ENCODE measurements at places on chromosomes 6 and 20.

DNA sequence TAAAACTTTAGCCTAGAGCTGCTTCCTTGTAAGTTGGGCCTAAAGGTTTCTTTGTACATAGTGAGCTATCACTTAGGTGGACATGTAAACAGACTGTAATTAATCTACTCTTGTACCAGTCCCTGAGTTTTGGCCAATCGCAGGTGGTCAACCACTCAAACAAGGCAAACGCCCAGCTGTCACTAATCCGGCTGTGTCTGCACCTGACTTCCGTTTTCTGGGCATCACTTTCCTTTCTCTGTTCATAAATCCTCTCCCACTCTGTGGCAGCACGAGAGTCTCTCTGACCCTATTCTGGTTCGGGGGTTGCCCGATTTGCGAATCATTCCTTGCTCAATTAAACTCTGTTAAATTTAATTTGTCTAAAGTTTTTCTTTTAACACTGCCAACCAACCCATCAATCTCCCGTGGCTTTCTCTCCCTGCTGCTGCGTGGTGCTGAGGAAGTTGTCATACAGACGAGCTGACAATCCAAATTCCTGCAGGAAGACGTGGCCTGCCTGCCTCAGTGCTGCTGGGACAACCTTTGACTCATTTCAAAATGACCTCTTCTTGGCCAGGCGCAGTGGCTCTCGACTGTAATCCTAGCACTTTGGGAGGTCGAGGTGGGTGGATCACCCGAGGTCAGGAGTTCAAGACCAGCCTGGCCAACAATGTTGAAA lies 206.3 kb downstream of the QKI start:
- DNase-seq, result no peak

- no peak for DNase-seq
Measured at GRCh38 chr20:18404172-18404571, 62.7 kb downstream of the DZANK1 start.

- DNase-seq, result peak; percentile 95
Measured at GRCh38 chr6:15501826-15502445, 160.9 kb downstream of the DTNBP1 start.

GRCh38 chr20:60057866-60058807 lies 99.9 kb downstream of the CDH26 start:
- DNase-seq, result peak; percentile 15

DNA sequence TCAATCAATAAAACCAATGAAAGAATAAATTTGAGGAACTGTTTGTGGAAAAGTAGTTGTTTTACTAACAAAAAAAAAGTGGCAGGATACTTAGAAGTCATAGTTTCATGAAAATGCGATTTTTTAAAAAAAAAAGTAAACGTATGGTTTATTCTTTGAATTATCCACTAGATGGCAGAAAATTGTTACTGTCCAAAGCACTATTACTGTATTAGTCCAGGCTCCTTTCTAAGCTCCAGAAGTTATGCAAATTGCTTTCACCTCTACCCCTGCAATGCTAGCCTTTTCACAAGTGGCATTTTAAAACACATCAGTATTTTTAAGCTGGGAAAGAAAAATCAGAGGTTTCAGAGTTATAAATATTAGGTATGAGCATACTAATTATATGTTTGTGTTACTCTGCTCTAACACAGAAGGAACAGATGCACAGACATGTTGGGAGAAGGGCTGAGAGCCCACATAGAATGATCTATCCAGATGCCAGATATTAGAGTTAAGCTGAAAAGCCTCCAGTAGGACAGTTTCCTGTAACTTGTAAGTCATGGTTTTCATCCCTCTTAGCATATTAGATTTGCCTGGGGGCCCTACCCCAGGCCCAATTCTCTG lies 63.9 kb downstream of the FHL5 start:
- DNase-seq, result peak; percentile 67

GRCh38 chr20:59630526-59630925 lies 26.2 kb downstream of the PHACTR3 start:
- no peak for DNase-seq

DNA sequence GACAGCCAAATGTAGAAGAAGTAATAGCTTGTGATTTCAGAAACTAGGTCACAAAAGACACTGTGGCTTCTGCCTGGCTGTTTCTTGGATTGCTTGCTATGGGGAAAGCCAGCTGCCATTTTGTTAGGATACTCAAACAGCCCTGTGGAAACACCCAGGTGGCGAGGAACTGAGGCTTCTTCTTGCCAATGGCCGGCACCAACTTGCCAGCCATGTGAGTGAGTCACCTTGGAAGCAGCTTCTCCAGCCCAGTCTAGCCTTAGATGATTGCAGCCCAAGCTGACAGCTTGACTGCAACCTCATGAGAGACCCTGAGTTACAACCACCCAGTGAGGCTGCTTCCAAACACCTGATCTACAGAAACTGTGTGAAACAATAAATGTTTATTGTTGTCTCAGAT lies 11.9 kb upstream of the KIAA1755 start:
- peak; percentile 53 for DNase-seq

GRCh38 chr6:127749095-127749494 lies 151.8 kb downstream of the THEMIS start:
- no peak for DNase-seq

- peak; percentile 27 for DNase-seq
Measured at GRCh38 chr6:1390946-1391799, 1.8 kb downstream of the FOXF2 start.

DNA sequence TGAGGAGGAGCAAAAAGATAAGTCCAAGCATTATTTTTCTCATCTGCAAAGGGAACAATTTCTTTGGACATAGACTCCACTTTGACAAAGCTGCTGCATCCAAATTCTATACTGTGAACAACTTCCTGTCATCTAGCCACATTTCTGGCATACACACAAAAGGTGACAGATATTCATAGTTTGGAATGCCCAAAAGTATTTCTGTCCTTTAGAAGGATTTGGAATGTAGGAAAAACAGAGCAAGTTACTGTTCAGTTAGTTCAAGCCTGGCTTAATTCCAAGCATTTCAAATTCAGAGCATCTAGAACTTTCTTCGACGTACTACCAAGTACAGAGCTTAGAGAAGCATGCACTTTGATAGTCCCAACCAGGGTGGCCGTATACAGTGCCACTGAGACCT lies 134.0 kb downstream of the PDE7B start:
- no peak for DNase-seq

DNA sequence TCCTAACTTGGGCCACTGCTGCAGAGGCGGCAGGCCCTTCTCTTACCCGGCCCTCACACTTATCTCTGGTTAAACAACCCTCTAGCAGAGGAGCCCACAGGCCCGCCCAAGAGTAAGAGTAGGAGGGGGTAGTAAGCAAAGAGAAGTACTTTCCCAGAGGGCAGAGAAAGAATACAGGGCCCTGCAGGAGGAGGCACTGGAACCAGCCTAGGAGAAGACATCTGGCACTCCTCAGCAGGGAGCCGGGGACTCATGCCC lies 10.1 kb downstream of the MTCH1 start:
- no peak for DNase-seq

- peak; percentile 48 for DNase-seq
Measured at GRCh38 chr6:54598787-54599313, 247.7 kb upstream of the FAM83B start.

DNA sequence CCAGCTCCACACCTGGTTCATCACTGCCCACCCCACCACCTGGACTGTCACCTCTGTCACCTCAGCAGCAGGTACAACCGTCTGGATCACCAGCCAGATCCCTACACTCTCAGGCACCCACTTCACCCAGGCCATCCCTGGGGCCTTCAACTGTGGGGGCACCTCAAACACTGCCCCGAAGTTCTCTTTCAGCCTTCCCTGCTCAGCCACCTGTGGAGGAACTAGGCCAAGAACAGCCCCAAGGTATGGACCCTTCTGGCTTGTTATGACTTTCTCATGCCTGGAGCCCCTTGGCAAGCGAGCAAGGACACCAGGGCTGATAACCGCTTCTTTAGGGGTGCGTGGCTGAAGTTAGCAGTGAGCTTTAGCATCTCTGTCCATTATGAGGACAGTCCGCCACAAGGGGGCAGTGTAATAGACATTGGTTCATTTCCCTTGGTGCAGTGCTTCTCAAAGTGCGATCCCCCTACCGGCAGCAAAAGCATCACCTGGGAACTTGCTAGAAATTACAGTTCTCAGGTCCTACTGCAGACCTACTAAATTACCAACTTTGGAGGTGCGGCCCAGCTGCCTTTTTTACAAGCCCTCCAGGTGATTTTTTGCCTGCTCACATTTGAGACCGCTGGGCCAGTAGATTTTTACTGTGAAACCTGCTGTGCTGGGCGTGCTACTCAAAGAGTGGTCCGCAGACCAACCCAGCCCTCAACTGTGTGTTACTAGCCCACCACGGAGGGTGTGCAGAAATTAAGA lies 32.5 kb downstream of the PNPLA1 start:
- DNase-seq, result peak; percentile 96

DNA sequence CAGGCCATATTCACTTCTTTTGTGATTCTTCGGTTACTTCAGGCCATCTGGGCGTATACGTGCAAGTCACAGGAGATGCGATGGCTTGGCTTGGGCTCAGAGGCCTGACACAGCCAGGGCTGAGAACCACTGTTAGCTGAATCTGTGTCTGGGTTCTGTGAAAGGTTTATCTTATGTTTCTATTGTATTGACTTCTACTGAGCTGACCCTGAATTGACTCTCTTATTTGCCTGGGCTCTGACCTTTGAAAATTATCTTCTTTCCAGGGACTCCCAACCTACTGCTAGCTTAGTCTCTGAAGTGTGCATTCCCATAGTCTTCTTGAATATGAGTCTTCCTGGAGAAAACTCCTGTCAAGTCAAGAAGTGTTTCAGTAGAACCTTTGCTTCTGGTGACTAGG lies 226.4 kb upstream of the SOX4 start:
- no peak for DNase-seq

DNA sequence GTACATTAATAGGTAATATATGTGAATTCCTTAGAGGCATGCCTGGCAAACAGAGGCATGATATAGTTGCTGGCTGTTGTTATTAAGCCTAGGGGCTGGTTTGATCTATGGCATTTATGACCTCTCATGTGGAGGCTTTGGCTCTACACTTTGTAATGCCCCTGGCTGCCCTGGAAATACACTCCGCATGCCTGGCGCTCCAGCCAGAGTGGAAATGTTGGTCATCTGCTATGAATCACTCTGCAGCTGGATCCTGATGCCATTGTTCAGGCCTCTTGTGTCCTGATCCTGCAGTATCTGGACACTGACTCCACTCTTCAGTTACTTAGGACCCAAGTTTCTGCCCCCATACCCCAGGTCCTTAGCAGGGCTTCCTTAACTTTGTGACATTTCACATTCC lies 200.5 kb upstream of the PCSK2 start:
- no peak for DNase-seq

- DNase-seq, result no peak
Measured at GRCh38 chr20:38170219-38170825, 5.3 kb upstream of the TGM2 start.

GRCh38 chr6:107495196-107495643 lies 5.3 kb downstream of the SOBP start:
- DNase-seq, result peak; percentile 73

DNA sequence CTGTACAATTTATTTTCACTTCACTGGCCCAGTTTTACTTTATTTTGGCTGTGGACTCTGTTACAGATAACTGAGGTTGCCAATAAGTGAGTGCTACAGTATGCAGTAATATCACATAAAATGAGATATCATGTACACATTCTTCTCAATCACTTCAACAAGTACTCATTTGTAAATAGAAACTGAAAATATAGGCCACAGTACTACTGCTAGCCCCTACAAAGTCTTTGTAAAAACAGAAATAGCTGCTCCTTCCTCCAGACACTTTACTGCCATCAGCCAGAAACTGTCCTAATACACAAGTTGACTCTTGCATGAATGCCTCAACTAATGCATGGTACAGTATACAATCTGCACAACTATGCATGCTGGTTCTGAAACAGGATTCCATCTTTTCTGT lies 9.2 kb downstream of the DTNBP1 start:
- no peak for DNase-seq

DNA sequence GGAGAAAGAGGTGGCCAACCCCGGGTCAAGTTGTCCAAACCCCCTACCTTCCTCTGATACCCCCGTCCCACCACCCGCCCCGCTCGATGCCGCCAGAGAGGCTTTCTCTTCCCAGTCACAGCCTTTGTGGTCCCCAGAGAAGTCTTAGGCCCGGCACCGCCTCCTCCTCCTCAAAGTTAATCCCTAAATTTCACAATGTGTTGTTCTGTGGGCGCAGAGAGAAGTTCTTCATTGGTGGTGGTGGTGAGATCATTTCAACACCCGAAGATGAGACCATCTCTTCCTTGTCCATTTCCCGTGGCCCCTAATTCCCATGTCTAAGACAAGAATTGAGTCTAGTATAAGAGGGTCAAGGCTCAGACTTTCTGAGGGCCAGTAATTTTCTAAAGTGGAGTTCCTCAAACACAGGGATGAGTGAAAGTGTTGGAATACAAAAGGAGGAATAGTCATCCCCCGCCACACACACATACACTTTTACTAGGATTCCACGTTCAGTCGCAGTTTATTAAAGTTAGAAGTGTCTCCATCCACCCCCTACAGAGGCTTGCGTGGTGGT lies 10.4 kb downstream of the TRIM31 start:
- DNase-seq, result peak; percentile 67

DNA sequence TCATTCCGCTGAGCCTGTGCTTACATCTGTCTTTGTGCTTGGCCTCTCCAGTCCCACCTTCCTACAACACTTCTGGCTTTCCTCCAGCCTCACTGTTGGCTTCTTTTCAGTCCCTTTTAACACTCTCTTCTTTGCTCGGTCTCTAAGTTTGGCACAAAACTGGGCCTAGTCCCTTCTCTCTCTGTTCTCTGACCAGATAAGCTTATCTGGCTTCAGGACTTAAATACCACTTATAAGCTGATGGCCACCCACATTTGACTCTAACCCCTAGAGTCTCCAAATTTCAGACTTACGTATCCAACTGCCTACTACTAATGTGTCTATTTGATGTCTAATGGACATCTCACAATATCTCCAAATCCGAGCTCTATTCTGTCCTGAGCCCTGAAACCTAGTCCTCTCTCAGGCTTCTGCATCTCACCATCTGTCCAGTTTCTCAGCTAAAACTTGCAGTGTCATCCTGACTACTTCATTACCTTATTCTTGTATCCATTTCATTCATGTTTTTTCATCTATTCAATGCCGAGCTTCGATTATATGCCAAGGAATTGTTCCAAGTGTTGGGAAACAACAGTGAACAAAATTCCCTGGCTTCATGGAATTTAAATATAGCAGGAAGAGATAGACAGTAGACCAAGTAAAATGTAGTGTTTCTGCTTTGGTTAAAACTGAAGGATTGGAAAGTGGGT lies 40.1 kb downstream of the TBPL1 start:
- DNase-seq, result peak; percentile 79

GRCh38 chr20:10468340-10468845 lies 33.3 kb downstream of the SLX4IP start:
- no peak for DNase-seq
